T-cell (primary cell): ENCODE measurements at places on chromosomes 4 and X. TPM values are rescaled to one million over a fixed set of nuclear protein-coding genes. Genes with fewer than 3 reads are reported as not detected.

DNA sequence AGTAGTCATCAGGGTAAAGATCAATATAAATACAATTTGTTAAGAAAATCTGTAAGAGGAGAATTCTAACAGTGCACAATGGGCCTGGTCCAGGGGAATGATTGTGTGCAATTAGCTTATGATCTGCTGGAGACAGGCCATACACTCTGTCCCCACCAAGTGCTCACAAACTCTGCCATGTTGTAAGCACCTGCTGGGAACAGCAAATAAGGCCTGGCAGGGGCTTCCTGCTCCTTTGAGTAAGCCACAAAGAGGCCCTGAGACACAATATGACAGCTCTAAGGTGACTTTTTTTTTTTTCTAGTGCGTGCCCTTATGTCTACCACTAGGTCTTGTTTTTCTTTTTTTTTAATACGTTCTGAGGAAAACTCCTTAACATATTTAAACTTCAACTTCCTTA is 866.3 kb upstream of the PCDH7 start:
- no peak for DNase-seq

- no peak for DNase-seq
These were observed 156.3 kb downstream of the CBR4 start for GRCh38 chr4:168853770-168854169.

The GPR34 gene
- total RNA-seq: not detected

DNA sequence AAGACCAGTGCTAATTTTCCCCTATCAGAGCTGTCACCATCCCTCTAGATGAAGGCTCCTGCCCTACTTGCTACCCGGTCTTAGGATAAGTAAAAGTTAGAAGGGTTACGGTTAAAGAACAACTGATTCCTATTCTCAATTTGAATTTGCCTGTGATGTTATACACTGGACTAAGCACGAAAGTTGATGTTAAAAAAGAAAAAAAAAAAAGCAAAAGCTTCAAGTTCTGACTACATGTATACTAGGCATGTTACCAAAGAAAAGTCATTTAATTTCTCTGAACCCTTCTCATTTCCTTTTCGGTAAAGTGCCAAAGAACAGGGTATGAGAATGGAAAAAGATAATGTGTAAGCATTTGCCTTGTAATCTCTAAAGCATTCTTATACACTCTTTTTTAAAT is 1.4 kb upstream of the PPID start:
- DNase-seq: no peak

GRCh38 chrX:317424-318067 is 1.1 kb downstream of the GTPBP6 start:
- no peak for DNase-seq

The THAP9 gene
- total RNA-seq: 4.1 TPM

DNA sequence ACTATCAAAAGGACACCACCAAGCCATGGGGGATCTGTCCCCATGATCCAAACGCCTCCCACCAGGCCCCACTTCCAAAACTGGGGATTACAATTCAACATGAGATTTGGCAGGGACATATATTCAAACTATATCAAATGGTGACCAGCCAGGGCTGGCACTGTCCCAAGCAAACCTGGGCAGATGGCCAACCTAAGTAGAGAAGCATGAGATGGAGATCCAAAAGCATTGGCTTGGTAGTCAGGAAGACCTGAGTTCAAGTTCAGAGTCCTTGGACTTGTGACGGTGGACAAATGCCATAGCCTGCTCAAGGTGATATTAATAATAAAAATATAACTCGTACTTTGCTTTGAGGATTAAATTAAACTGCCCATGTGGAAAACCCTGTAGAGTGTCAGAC is 79.2 kb upstream of the HS3ST1 start:
- DNase-seq: no peak

- DNase-seq: no peak
These were observed 415.1 kb upstream of the MAD2L1 start for GRCh38 chr4:120481756-120482155.

The CNGA1 gene
- total RNA-seq: not detected

DNA sequence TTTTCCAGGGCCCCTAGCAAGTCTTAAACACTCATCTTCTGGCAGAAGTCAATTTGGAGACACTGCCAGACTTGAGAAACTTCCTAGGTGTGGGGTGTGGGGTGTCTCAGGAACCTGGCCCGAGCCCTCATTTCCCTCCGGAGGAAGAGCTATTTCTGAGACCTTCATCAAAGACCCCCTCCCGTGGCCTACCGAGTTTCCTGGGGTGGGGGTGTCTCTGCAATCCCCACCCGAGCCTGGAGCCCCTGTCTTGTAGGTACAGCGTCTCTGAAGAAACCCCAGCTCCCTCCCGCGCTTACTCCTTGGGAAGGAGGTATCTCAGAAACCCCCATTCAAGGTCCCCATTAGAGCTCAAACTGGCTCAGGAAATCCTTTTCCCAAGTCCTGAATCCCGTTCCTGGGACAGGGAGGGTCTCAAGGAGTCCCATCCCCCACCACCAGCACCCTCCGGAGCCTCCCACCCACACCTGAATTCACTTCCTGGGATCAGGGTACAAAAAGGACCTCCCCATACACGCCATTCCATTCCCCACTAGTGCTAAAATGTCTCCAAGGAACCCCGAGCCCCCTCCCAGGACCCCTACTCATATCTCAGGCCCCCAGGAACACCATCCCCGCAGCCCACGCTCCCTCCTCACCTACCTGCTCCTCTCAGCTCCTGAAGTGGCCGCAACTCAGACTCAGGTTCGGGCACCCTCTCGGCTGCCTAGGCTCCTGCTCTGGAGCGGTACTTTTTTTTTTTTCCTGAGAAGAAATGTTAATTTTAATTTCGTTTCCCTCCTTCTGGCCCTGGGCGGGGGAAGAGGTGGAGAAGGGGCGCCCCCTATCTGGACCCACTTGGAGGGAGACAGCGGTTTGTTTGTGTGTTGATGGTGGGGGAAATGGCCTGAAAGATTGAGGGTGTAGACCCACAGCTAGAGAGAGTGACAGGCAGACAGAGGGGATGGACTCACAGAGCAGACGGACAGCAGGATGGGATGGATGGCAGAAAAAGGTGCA is 1.1 kb downstream of the SLC38A5 start:
- DNase-seq: no peak

GRCh38 chrX:115906276-115906675 is 264.3 kb upstream of the AGTR2 start:
- no peak for DNase-seq

DNA sequence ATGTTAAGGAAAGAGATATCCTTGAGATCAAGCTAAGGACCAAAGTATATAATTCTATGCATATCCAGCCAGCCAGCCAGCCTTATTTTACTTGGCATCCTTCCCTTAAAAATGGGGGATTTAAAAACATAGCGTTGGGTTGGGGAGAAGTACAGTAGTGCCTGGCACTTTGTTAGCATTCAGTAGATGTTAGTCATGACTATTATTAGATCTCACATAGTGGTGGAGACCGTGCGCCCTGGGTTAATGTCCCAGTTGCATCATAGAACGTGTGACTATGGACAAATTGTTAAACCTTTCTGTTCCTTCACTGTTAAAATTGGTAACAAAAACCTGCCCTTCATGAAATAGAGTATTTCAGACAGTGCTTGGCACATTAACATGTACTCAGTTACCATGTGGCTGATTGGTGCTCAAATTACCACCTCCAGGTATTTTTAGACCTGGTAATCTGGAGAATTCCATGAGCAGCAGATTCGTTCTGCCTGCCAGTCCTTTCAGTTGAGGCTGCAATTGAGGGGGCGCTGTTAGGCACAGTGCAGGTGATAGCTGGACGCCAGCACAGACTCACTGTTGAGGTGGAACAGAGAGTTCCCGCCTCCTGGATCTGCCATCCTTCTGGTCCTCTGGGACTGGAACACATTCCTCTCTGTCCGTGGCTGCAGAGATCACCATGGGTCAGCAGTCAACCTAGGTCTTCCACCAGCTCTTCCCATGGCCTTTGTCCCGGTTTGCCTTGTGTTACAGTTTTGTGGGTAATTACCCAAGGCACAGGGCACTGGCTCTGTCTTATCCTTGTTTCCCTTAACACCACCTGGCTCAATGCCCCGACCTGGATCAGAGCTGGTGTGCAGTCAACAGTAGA is 31.7 kb downstream of the RBBP7 start:
- DNase-seq: no peak

- no peak for DNase-seq
These were observed 45.7 kb upstream of the NDST4 start for GRCh38 chr4:115159141-115159540.

- no peak for DNase-seq
These were observed 139.5 kb downstream of the UCHL1 start for GRCh38 chr4:41396214-41396613.

The FAM149A gene
- 0.57 TPM for total RNA-seq

GRCh38 chr4:162557516-162558106 is 393.8 kb upstream of the FSTL5 start:
- DNase-seq: no peak

GRCh38 chr4:12260453-12260852 is 831.8 kb upstream of the HS3ST1 start:
- no peak for DNase-seq

DNA sequence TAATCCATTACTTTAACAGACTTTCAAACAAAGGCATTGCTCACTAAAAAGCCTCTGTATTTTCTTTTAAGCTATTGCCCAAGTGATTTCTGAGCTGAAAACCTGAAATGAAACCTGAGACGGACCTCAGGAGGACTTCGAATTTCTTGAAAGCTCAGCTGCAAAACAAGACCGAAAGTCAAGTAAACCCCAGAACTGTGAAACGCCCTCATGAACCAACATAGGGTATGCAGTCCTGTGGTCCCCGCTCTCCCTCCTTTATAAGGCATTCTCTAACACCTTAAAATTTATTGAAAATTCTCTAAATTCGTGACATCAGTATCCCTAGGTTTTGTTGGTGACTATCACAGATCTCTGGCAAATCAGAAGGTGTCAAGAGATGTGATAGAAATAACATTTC is 91.8 kb downstream of the SHISA3 start:
- DNase-seq: no peak

The MAGED4B gene
- total RNA-seq: 9.0 TPM

DNA sequence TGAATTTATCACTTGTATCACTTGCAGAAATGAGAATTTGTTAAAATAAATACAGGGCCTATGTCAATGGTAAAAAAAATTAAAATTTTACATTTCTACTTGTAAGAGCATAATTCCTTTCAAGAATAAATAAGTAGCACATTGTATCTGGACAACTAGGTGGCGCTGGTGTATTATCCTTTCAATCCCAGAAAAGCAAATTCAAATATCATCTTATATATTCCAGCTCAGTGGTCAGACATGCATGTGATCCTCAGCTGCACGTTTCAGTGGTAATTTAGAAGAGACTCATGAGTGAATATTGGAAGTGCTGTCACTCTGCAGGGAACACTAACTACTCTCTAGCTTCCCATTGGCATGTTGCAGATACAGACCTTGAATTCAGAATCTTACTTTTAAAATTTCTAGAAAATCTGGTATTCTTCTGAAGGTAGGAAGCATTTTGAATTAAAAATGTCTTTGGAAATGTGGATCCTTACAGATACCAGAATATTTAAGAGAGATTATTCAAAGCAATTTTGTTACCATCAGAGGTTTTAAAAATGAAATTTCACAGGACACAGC is 1414.7 kb upstream of the TENM3 start:
- DNase-seq: no peak

The FOXP3 gene
- total RNA-seq: 9.0 TPM

- no peak for DNase-seq
These were observed 49.3 kb downstream of the LIMCH1 start for GRCh38 chr4:41587286-41587685.

DNA sequence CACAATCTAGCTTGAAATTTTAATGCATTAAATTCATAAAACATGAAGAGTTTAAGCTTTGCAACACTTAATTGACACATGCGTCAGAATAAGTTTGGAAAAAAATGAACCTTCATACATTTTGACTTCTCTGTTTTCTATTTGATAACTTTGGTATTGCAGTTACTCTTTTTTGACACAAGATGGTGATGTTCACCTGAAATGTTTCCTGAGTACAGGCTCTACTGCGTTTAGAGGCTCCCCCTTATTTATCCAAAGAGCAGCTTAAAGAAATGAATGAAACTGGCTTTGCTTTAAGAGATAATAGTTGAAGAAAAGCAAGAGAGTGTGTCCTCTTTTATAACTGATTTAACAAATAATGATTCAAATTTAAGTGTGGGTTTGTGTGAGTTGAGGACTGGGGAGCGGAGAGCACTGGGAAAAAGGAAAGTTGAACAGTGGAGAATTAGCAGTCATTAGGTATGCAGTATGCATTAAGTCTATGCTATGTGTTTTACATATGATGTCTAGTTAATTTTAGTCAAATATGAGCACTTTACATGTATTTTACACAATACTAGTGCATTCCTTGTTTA is 180.6 kb upstream of the NUDT6 start:
- no peak for DNase-seq

- DNase-seq: no peak
These were observed 482.8 kb downstream of the STIM2 start for GRCh38 chr4:27343411-27343810.

GRCh38 chr4:1661695-1662094 is 22.4 kb downstream of the FAM53A start:
- no peak for DNase-seq

The UGT8 gene
- 0.47 TPM for total RNA-seq

- no peak for DNase-seq
These were observed 197.8 kb downstream of the PDGFC start for GRCh38 chr4:156773648-156774357.

The ENPEP gene
- total RNA-seq: not detected

GRCh38 chr4:172709376-172709775 is 459.2 kb upstream of the GALNT7 start:
- no peak for DNase-seq

- DNase-seq: no peak
These were observed 49.9 kb upstream of the MTMR1 start for GRCh38 chrX:150643271-150643670.

- no peak for DNase-seq
These were observed 41.4 kb upstream of the CHRDL1 start for GRCh38 chrX:110836982-110837381.

- DNase-seq: no peak
These were observed 34.1 kb downstream of the ANXA3 start for GRCh38 chr4:78585633-78586032.

DNA sequence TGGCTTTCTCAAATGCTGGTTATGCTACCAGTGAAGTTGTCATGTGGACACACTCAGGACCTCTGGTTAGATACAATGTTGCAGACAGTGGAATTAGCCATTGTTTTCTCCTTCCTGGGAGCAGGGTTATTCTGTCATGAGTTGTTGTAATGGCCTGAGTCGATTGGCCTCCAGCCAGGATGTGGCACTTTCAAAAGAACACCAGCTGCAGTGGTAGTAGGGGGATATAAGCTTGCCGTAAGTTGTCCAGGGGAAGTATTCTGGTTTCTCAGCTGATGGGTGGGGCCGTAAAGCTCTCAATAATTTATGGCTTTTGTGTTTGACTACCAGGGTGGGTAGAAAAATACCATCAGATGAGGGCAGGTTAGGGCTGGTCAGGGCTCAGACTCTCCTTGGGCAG is 697.5 kb upstream of the GNPDA2 start:
- DNase-seq: no peak
